Stimulated activated CD4-positive, alpha-beta T cell treated with anti-CD3 and anti-CD28 coated beads, Interleukin-4, amount 100 ng/mL, for 1 hour (primary cell): ENCODE measurements at places on chromosomes 7 and 10.

DNA sequence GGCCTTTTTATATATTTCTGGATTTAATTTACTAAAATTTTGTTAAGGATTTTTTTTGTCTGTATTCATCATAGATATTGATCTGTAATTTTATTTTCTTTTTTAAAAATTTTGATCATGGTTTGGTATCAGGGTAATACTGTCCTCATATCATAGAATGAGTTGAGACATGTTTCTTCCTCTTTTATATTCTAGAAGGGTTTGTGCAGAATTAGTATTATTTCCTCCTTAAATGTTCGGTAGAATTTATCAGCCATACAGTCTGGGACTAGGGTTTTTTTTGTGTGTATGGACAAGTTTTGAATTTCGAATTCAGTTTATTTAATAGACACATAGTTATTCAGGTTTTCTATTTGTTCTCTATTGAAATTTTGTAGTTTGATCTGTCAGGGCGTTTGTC is 54.0 kb downstream of the SHOC2 start:
- no peak for DNase-seq

- no peak for DNase-seq
Observed at GRCh38 chr7:133642907-133643306, 390.0 kb downstream of the EXOC4 start.

DNA sequence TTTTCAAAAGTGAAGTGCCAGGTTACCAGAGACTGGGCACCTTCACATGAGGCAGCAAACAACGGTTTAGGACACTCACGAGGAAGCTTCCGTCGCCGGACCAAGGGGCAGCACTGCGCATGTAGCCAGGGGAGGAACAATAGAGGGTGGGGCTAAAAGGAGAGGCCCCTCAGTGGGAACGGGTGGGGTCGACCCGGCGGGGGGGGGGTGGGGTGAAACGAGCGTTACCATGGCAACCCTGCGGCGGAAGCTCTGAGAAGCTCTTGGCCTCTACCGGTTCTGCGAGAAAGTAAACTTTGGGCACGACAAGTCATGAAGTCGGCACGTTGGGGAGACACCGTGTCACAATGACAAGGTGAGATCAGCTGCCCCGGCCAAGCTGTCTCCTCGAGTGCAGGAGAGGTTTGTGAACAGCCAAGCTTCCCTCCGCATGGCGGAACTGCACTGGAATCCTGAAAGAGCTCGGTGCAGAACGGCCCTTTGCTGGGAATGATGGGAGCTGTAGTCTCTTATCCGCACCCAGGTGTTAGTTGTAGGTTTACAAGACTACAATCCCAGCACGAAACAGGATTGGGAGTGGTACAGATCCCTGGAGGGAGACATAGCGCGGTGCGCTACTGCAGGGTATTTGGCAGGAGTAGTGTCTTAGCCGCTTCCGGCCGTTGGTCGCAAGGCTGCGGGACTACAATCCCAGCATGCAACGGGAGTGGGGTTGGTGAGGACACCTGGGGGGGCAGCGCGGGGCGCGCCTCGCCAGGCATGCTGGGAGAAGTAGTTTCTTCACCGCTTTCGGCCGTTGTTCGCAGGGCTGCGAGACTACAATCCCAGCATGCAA is 72.8 kb upstream of the ZNF722 start:
- peak; percentile 88 for DNase-seq

DNA sequence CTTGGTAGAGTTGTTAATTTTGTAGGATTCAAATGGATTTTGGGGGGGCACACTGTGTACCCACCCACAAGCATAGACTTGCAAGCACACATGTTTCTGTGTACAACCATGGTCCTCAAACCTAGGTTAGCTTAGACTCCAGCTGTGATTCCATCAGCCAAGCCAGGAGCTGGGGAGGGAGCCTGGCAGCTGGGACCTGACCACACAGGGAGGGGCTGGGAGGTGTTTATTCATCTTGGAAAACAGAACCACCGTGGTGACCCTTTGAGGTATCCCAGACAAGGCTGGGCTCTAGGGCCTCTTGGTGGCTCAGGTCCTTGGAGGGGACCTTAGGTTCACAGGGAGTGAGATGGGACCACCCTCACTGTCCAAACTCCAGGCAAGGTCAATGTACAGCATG is 410.3 kb downstream of the NEBL start:
- DNase-seq, result no peak

- no peak for DNase-seq
Observed at GRCh38 chr7:78092331-78092730, 293.8 kb downstream of the PHTF2 start.

DNA sequence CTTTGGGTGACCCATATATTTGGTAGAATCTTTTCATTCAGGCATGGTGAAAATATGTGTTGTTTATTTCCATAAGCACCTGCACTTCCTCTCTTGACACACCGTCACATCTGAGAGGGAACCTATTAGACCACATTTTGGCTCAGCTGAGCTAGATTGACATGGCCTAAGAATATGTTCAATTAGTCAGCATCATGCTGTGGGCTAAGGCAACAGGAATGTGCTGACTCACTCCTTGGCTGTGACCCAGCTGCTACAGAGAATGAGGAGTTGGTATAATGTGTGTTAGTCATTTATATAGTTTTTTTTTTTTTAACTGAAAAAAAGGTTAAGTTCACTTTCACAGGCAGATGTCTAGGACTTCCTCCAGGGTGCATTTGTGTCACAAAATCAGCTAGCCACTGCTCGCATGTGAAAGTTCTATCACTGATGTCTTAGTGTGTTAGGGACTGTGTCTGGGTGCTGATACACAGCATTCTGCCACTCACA is 180.6 kb downstream of the SEMA3E start:
- DNase-seq, result peak; percentile 3

DNA sequence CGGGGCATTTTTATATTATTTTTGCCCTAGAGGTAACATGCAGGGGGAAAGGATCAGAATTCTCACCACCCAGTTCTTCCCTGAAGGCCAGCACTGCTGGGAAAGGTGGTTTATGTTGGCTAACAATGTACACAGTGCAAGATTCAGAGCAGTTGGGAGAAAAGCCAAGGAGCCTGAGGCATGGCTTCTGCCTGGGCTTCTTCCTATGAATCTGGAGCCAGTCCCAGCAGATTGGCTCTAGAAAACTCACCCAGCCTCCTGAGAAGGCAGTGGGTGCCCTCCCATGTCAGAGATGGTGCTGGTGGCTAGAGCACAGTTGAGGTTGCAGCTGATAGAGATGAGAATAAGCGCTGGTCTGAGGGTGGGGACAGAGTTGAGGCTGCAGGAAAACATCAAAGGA is 44.7 kb upstream of the GPR26 start:
- no peak for DNase-seq

- DNase-seq, result no peak
Observed at GRCh38 chr7:131602994-131603372, 46.6 kb upstream of the PODXL start.

DNA sequence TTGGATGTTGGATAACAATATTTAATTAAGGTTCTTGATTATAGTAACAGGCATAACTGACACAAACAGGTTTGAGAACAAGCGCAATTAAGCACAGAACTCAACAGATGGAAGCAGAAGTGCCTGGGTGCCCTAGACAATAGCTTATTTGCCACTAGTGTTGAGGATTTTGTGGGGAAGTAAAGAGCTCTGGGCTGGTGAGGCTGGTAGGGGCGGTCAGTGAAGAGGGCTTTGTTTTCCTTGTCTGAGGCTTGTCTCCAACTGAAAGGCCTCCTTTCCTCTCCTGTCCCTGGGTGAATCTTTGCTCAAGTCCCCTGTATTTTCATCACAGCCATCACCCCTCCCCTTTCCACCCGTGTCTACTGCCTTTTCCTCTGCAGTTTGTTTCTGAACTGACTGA is 104.6 kb downstream of the KAT6B start:
- no peak for DNase-seq

DNA sequence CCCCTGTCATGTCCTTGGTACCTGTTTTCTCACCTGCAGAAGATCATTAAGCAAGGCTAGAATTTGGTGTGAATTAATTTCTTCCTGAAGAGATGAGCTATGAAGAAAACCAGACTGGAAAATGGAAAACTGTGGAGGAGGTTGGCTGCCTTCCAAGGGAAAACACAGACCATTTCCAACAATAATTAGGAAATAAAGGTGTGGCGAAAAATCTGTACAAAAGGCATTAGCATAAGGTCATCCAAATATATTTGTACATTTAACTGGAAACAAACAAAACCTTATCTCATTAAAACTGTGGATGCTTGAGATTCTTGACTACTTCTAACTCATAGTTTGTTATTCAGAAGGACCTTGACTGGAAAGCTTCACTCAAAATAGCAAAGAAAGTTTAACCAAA is 1.7 kb downstream of the STN1 start:
- no peak for DNase-seq

DNA sequence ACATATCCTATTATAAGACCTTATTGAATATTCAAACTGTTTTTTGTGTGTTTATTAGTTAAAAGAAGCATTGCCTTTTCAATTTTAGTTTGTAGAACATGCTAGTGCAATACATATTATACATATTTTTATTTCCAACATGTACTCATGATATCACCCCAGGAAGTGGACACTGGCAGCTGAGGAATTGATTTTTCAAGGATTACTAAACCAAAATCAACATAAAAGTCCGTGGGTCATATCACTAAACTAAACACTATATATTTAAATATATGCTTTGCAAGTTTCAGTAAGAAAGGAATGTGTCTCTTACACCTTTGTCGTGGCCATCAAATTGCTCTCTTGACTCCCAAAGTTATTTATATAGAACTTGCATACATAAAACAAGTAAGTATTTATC is 185.2 kb downstream of the AGMO start:
- no peak for DNase-seq

DNA sequence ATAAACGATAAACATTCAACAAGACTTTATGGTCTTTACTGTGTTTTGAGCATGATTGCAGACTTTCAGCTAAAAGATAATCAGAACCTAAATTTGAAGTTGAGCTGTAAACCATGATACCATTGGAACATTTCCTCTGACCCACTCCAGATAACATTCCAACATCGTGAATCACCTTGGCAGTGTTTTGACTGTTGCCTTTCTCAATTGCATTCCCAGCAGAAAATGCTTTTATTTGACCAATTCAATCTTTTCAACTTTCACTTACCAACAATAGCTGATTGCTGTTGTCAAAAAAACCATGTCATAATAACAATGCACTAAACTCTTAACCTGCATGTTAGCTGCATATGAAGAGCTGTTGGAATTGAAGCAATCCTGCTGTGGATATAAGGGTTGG is 165.5 kb downstream of the MDFIC start:
- DNase-seq, result no peak

DNA sequence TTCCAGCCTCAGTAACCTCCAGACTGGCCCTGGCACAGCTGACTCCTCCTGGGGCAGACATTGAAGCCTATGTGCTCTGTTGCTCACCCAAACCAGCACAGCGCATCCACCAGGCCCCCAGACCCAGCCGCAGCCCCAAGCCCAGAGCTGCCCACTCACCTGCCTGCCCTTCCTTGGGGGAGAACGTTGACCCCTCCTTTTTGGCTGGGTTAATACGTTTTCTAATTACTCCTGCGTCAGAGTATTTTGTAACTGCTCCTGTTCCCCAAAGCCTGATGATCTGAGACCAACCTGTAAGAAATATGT is 106.9 kb upstream of the NPS start:
- DNase-seq, result no peak

- DNase-seq, result no peak
Observed at GRCh38 chr10:125757742-125758141, 17.9 kb downstream of the MMP21 start.

DNA sequence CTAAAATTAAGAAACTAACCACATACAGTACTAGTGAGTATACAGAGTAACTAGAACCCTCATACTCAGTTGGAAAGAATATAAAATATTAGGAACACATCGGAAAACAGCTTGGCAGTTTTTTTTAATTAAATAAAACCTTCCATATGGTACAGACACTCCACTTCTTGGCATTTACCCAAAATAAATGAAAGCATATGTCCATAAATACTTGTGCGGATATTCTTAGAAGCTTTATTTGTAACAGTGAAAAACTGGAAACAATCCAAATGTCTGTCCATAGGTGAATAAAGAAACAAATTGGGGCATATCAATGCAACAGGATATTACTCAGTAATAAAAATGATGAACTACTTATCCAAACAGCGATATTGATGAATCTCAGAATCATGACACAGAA is 410.0 kb downstream of the HTR7 start:
- no peak for DNase-seq

DNA sequence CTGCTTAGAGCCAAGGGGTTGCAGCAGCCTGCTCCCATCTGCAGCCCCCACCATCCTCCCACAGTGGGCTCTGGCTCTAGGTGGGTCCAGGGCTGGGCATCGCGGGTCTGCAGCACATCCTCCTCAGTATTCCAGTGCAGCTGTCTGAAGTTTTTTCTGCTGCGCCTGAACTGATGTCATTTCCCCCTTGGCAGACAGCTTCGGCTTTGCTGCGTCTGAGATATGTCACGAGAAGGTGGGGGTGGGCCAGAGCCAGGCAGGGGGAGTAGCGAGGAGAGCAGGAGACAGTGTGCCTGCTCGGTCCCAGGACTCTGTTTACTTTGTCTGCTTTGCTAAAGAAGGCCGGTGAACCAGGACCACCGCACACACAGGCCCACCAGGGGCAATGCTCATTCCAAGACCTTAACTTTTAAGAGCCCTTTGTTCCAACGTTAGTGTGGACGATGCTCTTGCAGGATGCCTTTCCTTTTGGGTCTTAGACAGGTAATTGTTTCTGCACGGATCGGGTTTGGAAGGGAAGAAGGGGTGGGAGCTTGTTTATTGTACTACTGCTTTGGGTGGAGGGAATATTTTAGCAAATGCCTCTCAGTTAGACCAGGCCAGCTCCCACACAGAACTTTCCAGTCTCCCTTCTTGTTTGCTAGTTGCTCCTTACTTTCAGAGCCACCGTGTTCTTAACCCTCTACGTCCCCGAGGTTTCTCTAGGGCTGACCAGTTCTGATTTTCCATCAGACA is 32.4 kb downstream of the WBP1L start:
- DNase-seq, result peak; percentile 10

- no peak for DNase-seq
Observed at GRCh38 chr10:31148951-31149350, 117.3 kb upstream of the ZNF438 start.

DNA sequence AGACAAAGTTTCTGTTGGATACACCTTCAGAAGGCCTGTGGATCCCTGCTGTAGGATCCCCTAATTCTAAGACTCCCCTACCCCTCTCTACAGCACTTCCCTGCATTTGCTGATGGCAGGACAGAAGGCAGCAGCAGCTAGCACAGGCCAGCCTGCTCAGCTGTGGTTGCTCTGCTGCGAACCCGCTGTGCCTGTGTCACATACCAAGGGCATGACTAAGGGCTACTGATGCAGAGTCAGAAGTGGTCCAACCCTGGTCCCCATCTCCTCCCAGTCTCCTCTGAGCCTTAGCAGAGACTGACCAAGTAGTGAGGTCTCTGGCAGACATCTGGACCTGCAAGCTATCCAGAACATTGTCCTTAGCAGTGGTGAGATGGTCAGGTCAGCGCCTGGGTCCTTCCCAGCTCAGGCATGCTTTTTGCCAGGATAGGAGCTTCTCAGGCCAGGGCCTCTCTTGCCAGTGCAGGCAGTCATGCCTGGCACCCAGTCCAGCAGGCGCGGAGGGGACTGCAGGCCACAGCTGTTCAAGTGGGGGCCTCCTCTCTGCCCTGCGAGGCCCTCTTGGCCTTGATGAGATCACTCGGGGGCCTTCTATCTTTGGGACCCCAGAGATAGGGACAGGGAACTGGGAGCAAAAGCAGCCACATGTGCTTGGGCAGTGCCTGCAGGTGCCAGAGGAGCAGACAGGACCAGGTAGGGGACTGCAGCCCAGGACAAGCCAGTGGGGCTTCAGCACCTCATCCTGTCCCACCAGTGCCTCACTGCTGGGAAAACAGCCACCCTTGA is 146.4 kb downstream of the ZNF248 start:
- DNase-seq, result no peak

GRCh38 chr7:82549616-82550285 is 106.2 kb upstream of the CACNA2D1 start:
- DNase-seq, result no peak
